ENCODE measurements at places on chromosomes 1 and 21.

DNA sequence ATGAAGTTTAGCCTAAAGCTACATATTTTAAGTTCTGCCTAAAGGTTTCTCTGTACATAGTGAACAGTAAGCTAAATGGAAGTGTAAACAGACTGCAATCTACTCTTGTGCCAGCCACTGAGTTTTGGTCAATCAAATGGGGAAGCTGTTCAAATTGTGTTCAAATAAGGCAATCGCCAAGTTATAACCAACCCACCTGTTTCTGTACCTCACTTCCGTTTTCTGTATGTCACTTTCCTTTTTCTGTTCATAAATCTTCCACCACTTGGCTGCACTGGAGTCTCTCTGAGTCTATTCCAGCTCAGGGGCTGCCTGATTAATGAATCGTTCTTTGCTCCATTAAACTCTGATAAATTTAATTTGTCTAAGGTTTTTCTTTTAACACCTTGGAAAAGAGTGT is 10.8 kb upstream of the THEM4 start:
- peak; percentile 20 for DNase-seq

GRCh38 chr21:31786164-31786920 is 54.4 kb upstream of the SCAF4 start:
- no peak for DNase-seq

- no peak for DNase-seq
Measured at GRCh38 chr21:27681038-27681437, 714.1 kb upstream of the ADAMTS5 start.

DNA sequence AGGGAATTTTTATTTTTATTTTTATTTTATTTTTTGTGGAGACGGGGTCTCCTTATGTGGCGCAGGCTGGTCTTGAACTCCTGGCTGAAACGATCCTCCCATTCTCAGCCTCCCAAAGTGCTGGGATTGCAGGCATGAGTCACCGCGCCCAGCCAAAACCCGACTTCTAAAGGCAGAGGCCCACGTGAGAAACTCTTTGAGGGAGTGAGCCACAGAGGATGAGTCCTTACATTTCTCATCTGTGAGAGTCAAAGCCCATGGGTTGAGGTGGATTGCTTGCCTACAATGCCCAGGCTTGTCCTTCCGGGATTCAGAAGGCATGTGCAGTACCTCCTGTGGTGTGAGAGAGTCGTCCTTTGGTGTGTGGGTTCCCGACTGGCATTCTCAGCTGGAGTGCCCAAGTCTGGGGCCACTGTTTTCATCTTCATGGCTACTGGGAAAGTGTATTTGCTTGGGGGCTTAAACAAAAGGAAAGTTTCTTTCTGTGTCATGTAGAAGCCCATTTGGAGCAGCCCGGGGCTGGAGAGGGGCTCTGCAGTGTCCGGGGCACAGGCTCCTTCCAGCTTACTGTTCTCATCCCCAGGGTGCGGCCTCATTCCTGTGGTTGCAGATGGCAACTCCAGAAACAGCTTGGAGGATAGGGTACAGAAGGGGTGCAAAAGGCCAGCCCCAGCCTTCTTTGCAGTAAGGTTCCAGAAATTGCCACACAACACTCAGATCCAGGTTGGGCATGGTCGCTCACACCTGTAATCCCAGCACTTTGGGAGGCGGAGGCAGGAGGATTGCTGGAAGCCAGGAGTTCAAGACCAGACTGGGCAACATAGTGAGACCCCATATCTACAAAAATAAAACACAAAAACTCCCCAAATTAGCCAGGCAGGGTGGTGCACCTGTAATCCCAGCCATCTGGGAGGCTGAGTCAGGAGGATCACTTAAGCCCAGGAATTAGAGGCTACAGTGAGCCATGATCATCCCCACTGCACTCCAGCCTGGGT is 29.4 kb upstream of the CSF3R start:
- peak; percentile 25 for DNase-seq

- no peak for DNase-seq
Measured at GRCh38 chr1:79472067-79472656, 465.6 kb upstream of the ADGRL4 start.

DNA sequence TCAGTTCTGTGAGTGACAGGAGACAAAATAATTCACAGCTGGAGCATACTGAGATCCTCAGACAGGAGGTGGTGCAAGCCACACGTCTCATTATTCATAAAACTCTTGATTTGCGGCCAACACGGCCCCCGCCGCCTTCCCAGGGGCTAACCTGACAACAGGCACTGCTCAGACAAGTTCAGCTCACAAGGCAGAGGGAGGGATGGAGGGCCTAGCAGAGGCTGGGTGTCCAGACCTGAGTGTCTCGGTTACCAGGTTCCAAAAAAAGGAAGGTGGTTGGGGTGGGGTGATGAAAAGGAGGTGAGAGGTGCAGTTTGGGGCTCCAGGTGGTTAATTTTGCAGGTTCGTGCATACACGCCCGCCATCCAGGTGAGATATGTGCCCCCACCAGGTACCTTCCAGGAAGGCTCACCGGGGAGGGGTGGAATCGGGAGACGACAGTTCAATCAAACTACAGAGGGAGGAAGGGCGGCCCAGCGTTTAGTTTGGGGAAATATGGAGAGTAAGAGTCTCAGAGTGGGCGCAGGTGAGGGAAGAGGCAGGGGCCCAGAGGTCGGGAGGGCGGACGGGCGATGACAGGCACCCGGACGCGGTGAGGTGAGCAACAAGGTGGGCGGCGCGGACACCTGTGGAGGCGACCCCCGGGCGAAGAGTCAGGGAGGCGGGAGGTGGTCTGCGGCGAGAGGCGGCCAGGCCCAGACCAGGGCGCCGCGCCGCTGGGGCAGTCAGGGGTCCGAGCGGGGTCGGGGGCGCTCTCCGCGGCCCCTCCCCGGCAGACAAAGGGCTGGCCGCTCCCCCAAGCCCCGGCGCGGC is 629 bp downstream of the CTNNBIP1 start:
- peak; percentile 60 for DNase-seq

GRCh38 chr1:243217349-243217748 is 37.7 kb downstream of the CEP170 start:
- no peak for DNase-seq

DNA sequence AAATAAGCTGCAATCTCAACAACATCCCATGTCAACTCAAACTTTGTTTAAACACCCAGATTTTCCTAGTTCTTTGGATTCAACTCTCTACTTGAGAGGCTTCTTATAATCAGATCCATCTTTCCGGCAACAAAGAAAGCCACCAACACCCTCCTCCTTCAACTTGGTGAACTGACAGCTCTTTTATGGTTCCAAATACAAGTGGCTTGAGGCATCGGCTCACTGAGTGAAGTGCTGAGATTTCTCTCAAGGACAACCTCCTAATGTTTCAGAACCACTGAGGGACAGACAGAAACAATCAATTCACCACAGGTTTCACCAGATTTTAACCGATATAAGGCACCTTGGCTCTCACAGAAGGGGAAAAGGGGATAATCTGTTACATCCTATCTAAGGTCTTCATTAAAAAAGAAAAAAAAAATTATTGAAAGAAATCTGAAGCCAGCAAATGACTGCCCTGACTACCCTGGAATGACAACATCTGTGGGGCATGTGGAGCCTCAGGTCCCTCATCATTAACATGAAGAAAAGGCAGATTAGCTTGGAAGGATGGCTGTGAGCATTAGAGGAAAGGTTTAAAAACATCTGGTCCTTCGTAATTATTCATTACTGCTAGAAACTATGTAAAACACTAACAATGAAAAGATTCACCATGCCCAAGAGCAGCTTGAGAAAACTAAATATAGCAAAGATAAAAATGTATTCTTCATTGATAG is 50.9 kb downstream of the PTPN14 start:
- no peak for DNase-seq

- no peak for DNase-seq
Measured at GRCh38 chr1:237141502-237141901, 99.5 kb downstream of the RYR2 start.

- no peak for DNase-seq
Measured at GRCh38 chr1:184392067-184392466, 5.2 kb downstream of the C1orf21 start.

- DNase-seq, result peak; percentile 22
Measured at GRCh38 chr1:66809736-66810326, 8.8 kb upstream of the INSL5 start.

DNA sequence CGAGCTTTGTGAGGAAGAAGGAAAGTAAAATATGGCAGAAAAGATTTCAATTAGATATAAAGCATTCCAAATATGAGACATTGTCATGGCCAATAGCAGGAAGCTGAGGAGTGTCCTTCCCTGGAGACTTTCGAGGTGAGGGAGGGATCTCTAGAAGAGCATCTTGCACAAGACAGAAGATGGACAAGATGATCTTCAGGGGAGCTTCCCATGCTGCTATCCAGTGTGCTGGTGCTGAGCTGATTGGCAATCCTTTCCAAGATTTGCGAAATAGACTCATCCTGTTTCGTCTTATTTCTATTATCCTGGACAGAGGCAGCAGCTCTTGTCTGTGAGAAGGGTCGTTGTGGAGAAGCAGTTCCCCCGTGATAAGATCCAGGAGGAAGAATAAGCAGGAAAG is 342.0 kb upstream of the CAMK1G start:
- DNase-seq, result no peak

- no peak for DNase-seq
Measured at GRCh38 chr1:40762144-40762923, 21.3 kb upstream of the KCNQ4 start.

DNA sequence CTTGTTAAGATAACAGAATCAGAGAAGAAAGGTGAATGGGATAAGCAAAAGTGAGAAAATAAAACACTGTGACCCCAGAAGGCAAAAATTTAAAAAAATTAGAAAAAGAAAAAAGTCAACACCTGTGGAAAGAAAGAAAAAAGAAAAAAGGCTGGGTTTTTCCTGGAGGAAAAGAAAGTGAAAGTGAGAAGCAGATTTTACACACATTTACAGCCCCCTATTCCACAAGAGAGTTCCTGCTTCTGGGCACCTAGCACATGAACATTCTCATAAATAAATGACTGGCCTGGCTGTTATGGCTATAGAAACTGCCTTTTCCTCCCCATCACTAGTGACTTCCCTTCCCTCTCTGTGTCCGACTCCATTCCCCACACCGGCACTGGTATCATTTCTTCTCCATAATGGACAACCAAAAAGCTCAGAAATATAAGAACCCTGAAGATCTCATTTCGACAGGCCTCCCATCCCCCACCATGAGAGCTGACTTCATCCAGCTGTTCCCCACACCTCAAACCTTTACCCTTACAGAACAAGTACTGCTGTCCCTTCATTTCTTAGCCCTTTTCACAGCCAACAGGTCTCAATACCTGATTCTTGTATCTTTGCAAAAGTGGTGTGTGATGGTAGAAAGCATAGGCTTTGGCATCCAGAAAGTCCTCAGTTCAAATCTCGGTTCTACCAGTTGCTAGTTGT is 12.6 kb downstream of the MTF1 start:
- no peak for DNase-seq

GRCh38 chr1:226475142-226475511 is 67.2 kb upstream of the PARP1 start:
- DNase-seq, result peak; percentile 78

DNA sequence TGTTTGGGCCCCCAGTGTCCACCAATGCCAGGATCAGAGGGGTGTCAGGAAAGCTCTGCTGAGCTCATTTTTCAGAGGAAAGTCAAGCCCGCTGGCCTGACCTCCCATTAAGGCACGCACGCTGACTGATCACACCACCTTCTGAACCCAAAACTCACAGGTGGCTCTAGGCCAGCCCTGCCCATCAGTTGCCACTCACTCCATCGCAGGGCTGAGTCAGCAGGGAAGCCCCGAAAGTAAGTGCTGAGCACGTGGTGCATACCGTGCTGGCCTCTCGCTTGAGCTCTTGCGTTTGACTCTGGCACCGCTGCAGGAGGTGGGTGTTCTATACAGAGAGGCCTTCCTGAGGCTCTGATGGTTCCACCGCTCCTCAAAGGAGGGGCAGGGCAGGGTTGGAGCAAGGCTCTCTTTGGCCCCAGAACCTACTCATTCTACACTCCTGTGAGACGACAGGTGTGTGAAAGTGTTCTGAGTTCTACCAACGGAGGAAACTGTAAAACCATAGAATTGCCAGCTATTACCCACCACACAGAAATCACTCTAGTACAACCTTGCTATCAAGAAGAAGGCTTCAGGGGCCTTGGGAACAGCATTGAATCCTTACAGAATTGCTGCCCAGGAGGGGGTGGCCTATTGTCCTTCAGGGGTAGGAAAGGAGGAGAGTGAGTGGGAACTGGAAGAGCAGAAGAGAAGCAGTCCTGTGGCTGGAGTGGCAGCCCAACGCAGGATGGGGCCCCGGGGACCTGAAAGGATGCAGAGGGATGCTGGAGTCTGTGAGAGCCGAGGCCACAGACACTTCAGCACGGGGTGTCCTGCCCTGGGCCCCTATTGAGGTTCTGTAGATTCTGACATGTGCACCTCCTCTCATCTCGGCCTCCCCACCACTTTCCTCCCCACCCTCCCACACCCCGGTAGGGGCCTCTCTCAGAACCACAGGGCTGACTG is 214.7 kb upstream of the EDN2 start:
- DNase-seq, result no peak

- peak; percentile 52 for DNase-seq
Measured at GRCh38 chr1:50750021-50750619, 209.9 kb downstream of the FAF1 start.

DNA sequence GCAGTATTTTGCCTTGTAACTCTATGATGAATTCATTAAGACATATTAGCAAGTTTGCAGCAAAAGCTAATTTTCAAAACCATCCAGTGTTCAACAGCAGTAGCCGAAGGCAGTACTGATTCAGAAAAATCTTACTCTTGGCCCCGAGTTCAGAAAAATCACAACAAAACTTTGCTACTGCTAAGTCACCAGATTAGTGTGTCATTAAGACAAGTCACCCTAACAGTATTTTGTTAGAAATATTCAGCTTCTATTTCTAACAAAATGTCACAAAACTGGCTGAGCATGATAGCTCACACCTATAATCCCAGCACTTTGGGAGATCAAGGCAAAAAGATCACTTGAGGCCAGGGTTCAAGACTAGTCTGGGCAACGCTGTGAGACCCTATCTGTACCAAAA is 8.2 kb downstream of the GTF2B start:
- no peak for DNase-seq

- DNase-seq, result no peak
Measured at GRCh38 chr1:92900539-92900938, 60.7 kb downstream of the DIPK1A start.

- peak; percentile 24 for DNase-seq
Measured at GRCh38 chr1:117638759-117639158, 32.9 kb downstream of the TENT5C start.

GRCh38 chr1:6241887-6242740 is 1.9 kb upstream of the HES3 start:
- DNase-seq, result peak; percentile 63

DNA sequence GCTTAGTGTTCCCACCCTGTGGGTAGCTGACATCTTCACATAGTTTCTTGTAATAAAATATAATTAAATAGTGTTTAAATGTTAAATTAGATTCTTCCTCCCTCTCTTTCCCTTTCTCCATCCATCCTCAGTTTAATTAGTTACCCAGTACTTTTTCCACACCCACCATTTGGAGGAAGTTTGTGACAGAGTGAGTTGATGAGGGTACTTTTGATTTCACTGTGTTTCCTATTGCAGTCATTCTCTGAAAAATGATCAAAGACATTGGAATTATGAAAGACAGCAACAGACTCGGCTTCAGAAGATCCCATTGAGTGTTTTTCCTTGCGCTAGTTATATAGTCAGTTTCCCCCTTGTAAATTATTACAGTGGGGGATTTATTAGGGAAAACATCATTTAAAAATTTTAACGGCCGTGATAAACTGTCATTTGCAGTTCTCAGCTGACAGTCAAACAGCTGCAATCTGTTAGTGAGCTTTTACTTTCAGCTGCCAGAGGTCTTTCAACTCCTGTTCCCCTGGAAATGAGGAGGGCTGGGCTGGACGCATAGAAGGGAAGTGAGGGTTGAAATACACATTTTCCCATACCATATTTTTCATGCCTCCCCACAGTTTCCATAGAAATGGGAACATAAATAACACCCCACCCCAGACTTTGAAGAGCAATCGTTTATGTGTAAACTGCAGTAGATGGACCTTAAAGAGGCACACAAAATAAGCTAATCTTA is 61.3 kb upstream of the CACYBP start:
- DNase-seq, result peak; percentile 19
